Activated naive CD4-positive, alpha-beta T cell treated with anti-CD3 and anti-CD28 coated beads, Interleukin-2, amount 50 U/mL, for 72 hours (primary cell): ENCODE measurements at places on chromosomes 16 and 17.

DNA sequence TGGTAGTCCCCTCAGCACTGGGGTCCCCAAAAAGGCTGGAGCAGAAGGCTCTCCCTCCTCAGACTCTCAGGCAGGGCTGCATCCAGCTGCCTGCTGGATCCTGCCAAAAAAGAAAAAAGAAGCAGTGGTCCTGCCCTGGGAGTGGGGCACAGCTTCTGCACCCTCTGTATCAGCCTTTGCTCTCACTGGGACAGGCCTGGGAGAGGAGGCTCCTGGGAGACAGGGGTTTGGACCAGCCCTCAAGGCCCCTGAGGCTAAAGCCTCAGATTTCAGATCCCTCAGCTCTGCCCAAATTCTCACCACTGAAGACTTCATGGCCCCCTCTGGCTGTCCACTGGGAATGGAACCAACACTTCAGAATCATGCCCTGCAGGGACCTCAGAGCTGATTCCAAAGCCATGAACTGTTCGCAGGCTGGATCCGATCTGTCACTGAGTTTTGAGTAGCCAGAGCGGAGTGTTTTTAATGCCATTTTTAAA lies 96.9 kb downstream of the C16orf78 start:
- peak; percentile 35 for DNase-seq

DNA sequence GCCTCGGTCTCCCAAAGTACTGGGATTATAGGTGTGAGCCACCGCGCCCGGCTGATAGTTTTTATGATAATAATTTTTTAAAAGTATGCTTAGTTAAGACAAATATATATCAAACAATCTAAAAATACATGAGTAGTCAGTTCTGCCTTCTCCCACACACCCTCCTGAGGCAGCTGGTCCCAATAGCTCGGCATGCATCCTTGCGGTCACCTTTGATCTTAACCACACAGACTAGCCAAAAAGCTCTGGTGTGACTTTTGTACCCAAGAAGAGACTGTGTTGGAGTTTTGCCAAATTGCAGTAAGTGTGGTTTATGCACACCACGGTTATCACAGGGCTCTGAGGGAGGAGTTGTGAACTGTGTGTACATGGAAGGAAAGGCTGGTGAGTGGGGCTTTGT lies 25.6 kb downstream of the ATP6V0A1 start:
- DNase-seq: peak; percentile 77

- DNase-seq: no peak
Measured at GRCh38 chr17:45131616-45132319, 547 bp downstream of the PLCD3 start.

DNA sequence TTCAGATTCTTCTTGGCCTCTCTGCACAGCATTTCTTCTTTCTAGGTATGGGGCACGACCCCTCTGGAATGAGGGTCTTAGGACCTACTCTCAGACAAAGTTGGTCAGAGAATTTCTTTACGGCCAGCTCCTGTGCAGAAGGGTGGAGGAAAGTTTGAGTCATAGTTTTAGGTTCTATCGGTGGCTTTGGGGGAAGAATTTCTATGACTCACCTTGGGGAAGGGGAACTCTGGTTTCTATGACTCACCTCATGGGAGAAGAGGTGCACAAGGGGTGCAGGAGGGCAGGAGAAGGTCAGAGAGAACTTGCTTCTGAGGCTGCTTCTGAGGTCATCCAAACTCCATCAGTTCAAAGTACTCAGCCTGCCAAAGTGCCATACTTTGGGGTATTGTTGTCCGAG lies 2.5 kb upstream of the ABCC12 start:
- DNase-seq: peak; percentile 64

DNA sequence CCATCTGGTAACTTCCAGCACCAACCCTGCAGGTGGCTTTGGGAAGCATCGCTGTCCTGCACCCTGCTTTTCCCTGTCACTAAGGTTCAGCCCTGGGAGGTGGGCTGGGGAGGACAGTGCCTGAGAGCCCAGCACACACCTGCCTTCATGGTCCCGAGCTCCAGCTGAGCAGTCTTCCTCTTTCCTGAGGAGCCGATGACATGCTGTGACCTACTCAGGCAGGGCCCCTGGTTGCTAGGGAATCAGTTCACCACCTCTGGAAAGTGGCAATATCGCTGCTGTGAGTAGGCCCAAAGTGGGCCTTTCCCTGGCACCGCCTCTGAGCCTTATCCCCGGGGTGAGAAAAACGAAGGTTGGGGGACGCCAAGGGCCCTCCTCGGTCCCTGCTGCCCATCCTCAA lies 17.9 kb downstream of the ST3GAL2 start:
- DNase-seq: no peak

DNA sequence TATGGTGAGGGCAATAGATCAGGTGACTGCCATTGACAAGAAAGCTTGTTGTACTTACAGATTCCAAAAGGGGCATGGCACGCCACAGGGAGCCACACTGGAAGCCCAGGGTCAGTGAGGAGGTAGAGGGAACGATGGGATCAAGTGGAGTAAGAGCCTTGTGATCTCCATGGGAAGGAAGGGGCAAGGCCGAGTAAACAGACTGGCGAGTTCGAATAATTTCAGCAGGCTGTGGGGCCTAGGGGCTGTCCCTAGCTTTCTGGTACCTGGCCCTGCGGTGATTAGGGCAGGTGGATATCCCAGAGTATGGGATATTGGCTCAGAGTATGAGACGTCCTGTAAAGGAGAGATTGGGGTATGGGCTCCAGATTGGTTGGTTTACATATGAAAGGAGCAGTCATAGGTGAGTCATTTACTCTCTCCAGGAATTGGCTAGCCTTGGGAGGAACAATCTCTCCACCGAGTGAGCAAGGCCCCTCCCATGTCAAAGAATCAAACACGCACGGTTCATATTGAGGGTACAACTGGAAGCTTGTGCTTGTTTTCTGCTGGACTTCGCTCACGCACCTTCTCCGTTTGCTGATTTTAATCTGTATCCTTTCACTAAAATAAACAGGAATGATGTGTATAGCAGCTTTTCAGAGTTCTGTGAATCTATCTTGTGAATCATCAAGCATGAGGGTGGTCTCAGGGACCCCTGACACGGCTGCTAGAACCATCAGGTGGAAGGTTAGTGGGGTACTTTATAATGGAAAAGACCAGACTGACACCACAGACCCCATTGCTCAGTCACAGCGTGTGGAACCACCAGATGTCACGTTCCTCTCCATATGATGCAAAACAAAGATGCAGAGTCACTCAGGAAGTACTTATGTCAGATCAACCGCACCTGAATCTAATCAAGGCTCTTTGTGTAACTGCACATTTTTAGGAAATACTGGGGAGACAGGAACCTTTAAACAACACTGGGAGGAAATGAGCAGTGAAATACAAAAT lies 27.9 kb downstream of the GABARAPL2 start:
- DNase-seq: no peak

DNA sequence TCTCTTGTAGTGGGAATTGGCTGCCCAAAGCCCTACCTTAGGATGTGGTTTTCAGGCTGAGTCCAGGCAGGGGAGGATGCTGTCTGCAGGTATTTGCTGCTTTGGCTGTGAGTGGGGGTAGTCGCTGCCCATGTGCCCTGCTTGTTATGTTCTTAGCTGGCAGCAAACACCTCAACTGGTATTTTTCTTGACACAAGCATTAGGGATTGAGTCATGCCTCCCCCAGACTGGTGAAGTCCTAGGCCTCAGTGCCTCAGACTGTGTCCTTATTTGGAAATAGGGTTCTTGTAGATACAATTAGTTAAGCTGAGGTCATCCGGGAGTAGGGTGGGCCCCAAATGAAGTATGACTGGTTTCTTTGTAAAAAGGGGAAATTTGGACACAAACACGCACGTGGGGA lies 808.3 kb upstream of the EEF2KMT start:
- DNase-seq: no peak

GRCh38 chr17:61468263-61468907 lies 16.2 kb downstream of the TBX4 start:
- DNase-seq: no peak

- DNase-seq: peak; percentile 11
Measured at GRCh38 chr16:23365602-23366240, 63.6 kb downstream of the SCNN1B start.

DNA sequence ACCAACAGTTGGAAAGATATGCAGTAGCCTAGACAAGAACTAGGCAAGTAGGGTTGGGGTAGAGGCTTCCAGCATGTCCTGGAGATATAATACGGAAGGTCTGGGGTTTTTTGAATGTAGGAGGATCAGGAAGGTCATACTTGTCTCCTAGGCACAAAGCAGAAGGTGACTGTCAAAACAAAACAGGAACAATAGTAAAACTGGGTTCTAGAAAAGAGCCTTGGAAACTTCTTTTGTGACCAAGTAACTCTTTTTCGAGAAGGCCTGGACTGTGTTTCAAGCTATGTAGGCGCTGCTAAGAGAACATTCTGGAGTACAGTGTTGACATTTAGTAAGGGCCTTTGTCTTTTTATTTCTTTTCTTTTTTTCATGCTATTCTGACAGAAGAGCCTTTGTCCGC lies 26.9 kb upstream of the TENT4B start:
- DNase-seq: no peak

- DNase-seq: no peak
Measured at GRCh38 chr17:12505866-12506265, 159.8 kb upstream of the MYOCD start.

DNA sequence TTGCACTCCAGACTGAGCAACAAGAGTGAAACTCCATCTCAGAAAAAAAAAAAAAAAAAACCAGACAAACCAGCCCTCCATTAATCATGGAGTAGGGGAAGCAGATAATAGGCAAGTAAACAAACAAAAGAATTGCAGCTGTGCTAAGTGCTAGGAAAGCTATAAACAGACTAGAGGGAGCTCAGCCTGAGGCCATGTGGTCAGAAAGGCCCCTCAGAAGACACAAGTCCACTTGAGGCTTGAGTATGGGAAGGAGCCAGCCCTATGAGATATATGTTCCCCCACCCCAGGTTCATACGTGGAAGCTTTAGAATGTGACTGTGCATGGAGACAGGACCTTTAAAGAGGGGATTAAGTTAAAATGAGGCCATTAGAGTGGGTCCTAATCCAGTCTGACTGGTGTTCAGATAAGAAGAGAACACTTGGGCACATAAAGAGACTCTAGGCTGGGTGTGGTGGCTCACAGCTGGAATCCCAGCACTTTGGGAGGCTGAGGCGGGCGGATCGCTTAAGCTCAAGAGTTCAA lies 132.6 kb upstream of the NOL11 start:
- no peak for DNase-seq

GRCh38 chr16:67177743-67178699 lies 5.7 kb downstream of the MATCAP1 start:
- no peak for DNase-seq

- no peak for DNase-seq
Measured at GRCh38 chr16:89759746-89760340, 38.5 kb downstream of the ZNF276 start.

GRCh38 chr17:33751702-33752065 lies 458.6 kb upstream of the ASIC2 start:
- no peak for DNase-seq

DNA sequence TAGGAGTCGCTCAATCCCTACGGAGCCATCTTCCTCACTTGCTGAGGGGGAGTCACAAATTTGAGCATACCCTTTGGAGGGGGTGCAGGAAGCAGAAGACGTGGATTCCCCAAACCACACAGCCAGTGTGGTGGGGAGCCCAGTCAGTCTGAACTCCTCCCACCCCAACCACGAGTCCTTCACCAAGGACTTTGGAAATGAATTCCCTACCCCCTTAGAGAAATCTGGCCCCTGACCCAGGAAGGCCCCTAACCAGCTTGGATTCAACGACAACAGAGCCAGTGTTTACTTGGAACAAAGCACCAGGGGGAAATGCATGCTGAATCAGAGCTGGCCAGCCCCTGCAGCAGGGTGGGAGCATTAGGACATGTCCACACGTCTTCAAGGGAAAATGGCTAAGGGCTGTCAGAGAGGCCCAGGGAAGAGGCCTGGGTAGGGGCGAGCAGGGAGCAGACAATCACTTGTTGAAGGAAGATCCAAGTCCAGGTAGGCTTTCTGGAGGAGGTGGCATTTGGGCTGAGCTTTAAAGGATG lies 5.5 kb upstream of the TMEM92 start:
- DNase-seq: no peak

DNA sequence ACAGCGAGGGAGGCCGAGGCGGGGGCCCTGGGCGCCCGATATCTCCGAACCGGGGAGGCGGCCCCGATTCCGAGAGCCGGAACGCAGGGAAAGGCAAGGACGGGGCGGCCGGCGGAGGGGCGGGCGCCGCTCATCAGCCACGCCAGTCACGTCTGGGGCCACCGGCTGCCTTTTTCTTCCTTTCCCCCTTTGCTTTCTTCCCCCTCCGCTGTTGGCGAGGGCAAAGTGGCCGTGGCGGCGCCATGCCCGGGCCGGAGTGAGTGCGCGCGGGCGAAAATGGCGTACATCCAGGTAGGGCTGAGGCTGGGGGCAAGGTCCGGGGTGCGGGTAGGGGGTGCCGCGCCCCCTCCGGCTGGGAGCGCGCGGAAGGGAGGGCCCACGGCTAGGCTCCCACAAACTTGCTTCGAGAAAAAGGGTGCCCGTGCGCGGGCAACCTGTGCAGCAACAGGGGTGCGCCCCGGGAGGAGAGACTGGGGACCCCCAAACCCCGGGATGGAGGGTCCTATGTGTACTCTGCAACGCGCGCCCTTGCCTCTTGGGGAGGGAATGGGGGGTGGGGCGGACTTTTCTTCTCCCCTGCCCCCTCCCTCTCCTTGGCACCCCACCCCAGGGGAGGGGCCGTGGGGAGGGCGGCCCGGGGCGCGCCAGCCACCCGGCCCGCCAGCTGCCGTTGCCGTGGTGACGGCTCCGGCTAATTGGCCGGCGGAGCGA lies 486 bp downstream of the SYT17 start:
- no peak for DNase-seq

DNA sequence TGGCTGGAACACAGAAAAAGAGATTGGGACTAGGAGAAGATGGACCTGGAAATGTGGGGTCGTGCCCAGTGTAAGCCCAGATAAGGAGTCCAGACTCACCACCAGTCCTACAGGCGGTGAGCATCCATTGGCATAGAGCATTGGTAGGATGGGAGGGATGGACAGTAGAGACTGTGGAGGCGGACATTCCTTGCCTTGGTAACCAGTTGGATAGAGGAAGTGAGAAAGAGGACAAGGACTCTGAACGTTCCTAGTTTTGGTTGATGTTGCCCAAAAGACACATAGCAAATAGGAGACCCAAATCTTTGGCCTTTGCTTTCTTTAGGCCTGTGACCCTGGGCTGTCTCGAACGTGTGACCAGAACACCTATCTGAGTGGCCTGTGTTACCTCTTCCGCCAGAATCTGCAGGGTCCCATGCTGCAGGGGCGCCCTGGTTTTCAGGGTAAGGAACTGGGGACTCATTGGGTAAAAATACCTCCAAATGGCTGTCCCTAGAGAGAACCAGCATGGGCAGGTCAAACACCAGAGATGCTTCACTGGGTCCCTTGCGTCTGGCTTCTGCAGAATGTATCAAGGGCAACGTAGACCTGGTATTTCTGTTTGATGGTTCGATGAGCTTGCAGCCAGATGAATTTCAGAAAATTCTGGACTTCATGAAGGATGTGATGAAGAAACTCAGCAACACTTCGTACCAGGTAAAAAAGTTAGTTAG lies 6.4 kb downstream of the ITGAL start:
- no peak for DNase-seq

GRCh38 chr16:85374571-85374872 lies 238.6 kb upstream of the GSE1 start:
- no peak for DNase-seq
